ENCODE measurements at places on chromosomes 12 and 14.

DNA sequence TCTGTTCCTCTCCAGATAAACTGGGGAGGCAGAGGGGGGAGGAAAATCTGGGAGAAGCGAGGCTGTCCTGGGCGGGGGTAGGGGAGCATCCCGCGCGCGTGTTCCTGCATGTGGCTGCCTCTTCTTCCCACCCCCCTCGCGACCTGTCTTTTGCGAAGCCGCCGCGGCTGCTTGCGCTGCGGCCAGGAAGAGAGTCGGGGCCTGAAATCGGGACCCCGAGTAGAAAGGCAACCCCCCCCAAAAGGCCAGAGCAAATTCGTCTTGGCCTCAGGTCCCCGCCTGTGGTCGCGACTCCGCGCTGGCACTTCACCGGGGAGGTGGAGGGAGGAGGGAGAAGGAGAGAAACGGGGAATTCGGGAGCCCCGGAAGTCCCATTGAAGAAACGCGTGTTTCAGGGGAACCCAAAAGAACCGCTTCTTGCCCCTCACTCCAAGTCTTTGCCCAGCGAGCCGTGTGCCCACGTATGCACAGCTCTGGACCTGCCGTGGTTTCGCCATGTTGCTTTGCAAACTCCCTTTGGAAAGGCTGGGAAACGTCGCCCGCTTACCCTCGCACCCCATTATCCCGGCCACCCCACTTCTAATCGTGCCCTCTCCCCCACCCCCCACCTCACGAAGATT, 944 bp downstream of the CCND2 start:
- DNase-seq, result peak; percentile 84

- no peak for DNase-seq
Measured at GRCh38 chr12:103858953-103859601, 18.0 kb upstream of the NT5DC3 start.

- DNase-seq, result no peak
Measured at GRCh38 chr12:91364471-91365184, 182.0 kb upstream of the DCN start.

- DNase-seq, result no peak
Measured at GRCh38 chr12:131979606-131980005, 29.9 kb downstream of the EP400 start.

GRCh38 chr14:61111209-61111665, 130.2 kb downstream of the SLC38A6 start:
- peak; percentile 41 for DNase-seq

- DNase-seq, result no peak
Measured at GRCh38 chr14:57797160-57797559, 68.7 kb downstream of the SLC35F4 start.

GRCh38 chr14:50319721-50320120, 7.6 kb downstream of the DMAC2L start:
- DNase-seq, result no peak

DNA sequence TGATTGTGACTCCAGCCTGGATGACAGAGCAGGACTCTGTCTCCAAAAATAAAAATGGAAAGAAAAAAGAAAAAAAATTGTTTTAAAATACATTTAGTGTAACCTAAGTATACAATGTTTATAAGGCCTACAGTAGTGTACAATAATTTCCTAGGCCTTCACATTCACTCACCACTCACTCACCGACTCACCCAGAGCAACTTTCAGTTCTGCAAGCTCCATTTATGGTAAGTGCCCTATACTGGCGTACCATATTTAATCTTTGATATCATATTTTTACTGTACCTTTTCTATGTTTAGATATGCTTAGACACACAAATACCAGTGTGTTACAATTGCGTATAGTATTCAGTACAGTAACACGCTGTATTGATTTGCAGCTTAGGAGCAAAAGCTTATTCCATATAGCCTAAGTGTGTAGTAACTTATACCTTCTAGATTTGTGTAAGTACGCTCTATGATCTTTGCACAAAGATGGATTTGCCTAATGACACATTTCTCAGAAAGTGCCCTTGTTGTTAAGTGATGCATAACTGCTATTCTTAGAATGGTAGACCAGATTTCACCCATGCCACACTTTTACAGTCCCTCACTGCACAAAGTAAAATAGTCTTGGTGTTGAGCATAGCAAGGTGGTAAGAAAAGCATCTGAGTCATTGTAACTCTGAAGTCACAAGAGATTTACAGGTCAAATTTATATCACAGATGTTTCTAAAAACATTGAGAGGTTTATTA, 151.9 kb downstream of the LRRK2 start:
- no peak for DNase-seq

GRCh38 chr12:100959481-100959880, 164.9 kb downstream of the ANO4 start:
- DNase-seq, result no peak

- no peak for DNase-seq
Measured at GRCh38 chr14:31508135-31508534, 20.3 kb upstream of the GPR33 start.

GRCh38 chr14:101399737-101400517, 161.4 kb upstream of the DIO3 start:
- DNase-seq, result no peak

DNA sequence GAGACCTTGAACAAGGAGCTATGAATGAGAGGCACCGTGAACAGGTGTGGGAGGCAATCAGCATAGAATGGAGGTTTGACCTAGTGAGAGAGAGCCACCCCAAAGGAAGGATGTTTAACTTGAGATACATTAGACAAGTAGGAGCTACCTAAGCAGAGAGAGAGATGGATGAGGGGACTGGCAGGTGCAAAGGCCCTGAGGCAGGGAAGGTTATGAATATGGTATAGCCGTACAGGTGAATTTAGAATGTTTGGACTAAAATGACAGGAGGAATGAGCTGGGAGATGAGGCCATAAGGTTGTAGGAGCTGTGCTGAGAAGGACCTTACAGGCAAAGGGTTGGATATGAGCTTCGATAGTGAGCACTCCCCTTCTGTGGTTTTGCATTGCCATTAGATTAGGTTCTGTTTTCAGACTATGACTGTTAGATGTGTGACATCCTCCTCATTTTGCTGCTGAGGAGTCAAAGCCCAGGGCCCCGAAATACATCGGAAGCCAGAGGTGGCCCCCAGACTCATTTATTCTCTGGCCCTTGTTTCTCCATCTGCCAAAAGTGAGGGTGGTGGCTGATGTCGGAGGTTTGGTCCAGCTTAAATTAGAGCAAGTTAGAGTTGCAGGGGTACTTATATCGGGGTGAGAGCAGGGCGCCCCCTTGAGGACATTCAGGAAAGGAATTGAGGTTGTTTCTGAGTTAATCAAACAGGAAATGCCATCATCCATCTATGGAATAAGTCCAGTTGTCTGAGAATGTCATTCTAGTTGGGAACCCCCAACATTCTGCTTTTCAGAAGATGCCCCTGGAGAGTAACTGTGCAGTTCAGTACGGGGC, 29.4 kb downstream of the SLC24A4 start:
- DNase-seq, result no peak

- DNase-seq, result peak; percentile 54
Measured at GRCh38 chr12:106084014-106084671, 54.6 kb downstream of the NUAK1 start.

DNA sequence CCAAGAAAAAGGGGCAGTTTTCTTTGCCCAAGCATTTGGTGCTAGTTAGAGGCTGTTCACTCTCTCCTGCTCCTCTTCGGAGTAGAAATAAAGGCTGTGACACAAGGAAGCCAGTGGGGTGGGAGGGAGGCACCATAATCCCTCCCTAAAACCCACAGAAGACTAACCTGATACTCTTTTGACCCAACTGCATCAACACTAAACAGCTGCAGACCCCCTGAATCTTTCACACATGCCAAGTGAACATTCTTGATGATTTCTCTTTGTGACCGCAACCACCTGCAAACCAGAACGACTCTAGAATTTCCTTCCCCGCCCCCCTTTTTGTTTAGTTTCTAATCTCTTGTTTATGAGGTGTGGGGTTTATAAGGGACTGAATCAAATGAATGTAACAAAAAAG, 175.8 kb upstream of the BCL2L14 start:
- no peak for DNase-seq

GRCh38 chr14:68961781-68962584, 17.1 kb downstream of the ACTN1 start:
- peak; percentile 51 for DNase-seq

DNA sequence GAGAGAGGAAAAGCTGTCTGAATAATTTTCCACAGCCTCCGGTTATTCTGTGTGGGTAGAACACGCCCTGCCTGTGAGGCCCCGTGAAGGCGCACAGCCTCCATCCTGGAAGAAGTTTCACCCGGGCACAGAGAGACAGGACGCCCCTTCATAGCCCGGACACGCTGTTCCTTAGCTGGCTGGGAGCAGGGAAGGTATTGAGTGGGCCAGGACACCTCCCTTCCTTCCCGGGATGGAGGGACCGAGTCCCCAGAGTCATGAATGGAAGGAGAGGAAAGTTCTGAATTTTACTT, 135.5 kb downstream of the GCH1 start:
- DNase-seq, result no peak

DNA sequence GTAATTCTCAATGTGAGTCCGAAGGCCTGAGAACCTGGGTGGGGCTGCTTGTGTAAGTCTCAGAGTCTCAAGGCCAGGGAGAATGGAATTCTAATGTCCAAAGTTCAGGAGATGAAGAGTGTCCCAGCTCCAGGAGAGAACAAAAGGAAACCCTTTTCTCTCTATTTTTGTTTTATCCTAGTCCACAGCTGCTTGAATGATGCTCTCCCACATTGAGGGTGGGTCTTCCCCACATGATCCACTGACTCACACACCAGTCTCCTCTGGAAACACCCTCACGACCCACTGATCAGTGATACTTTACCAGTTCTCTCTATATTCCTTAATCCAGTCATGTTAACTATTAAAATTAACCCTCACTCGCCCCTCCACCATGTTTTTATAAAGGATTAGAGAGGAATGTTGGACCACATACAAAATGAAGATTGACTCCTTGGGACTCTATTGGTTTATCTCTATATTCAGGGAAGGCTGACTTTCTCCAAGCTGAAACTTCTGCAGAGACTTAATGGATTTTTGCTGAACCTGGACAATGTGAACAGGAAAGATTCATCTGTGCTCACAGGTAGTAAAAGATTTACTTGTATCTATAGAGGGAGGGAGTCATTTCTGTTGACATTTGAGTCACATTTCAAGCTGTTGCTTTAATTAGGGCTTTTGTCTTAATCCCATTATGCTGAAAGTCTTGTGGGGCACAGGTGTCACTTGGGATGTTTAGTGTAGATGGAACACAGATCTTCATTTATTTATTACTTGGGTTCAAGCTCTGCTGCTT, 1061.0 kb upstream of the TMEM132C start:
- DNase-seq, result no peak

DNA sequence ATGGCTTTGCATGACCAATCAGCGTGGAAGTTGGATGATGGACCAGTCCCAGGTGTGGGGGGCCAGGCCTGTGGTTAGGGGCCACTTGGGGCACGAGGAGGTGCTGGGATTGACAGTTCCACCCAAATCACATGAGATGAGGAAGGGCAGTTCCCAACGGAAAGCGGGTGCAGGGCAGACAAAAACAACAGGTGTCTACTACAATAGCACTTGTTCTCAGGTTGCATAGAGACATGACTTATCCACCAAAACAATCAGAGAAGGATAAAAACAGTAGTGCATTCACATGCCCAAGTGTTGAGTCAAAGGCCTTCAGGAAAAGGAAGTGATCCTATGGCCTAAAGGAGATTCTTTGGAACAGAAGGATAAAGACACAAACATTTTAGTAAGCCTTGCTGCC, 14.6 kb upstream of the EIF2B2 start:
- no peak for DNase-seq

DNA sequence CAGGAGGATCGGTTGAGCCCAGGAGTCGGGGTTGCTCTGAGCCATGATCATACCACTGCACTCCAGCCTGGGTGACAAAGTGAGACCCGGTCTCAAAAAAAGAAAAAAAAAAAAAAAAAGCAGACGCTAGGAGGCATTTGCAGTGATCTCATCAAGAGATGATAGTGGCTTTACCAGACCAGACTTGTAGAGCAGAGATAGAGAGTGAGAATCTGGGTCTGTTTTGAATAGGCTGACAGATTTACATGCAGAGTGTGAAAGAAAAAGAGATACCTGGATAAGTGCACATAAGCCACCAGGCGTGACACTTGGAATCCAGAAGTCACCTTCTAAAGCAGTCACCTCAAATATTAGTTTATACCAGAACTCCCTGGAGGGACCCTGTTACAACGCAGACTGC, 21.1 kb upstream of the FLRT2 start:
- DNase-seq, result no peak

GRCh38 chr14:58947156-58947555, 241.3 kb upstream of the DAAM1 start:
- DNase-seq, result no peak

GRCh38 chr12:102472496-102472895, 7.9 kb downstream of the IGF1 start:
- DNase-seq, result no peak

DNA sequence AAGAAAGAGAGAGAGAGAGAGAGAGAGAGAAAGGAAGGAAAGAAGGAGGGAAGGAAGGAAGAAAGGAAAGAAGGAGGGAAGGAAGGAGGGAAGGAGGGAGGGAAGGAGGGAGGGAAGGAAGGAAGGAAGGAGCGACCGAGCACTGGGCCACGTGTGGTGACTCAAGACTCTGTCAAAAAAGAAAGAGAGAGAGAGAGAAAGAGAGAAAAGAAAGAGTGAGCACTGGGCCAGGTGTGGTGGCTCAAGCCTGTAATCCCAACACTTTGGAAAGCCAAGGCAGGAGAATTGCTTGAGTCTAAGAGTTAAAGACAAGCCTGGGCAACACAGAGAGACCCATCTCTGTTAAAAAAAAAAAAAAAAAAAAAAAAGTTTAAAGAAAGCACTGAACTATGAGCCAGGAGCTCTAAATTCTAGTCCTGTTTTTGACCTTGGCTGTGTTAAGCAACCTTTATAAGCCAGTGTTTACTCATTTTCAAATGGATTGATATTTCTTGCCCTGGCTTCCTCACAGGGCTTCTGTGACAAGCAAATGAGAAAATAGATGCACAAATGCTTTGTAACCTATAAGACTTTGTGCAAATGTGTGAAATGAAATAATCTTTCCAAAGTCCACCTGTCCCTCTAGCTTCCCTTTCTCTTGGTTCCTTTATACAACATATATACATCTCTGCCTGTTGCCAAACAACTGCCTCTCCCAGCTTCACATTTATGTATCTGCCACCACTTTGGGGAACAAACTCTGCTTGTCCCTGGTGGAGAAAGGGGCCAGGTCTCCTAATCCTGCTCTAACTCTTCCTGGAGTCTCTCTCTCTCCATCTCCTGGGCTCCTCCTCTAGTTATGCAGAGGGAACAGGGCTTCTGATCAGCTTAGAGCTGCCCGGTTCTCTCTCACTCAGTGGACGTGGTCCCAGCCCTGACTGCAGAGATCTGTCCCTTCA, 16.1 kb upstream of the PLEKHG6 start:
- DNase-seq, result no peak

- DNase-seq, result peak; percentile 77
Measured at GRCh38 chr12:29783773-29784666, at the start of gene TMTC1. Gene TMTC1, minus strand, starts transcription at chr12:29783942. Its CDS starts 191 bp downstream, at chr12:29783751.

DNA sequence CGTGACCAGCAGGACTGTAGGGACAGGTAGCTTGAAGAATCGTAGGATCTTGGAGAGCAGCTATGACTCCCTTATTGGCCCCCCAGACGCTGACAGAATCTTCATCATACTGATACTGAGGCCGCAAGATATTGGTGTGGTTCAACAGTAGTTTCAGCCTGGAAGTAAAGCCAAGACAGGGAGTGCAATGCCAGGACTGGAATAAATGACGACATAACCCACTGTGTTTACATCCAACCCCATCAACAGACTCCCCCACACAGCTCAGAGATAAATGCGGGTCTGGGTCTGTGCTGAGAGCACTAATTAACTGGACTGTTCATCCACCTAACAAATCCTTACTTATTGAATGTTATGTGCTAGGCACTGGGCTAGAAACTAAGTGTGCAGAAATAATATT, 16.6 kb downstream of the NOXRED1 start:
- DNase-seq, result no peak
